ENCODE measurements at places on chromosomes 6 and 20. TPM values are rescaled to one million over a fixed set of nuclear protein-coding genes. Genes with fewer than 3 reads are reported as not detected.

GRCh38 chr6:12578751-12579150 lies 137.8 kb upstream of the PHACTR1 start:
- DNase-seq, result no peak

DNA sequence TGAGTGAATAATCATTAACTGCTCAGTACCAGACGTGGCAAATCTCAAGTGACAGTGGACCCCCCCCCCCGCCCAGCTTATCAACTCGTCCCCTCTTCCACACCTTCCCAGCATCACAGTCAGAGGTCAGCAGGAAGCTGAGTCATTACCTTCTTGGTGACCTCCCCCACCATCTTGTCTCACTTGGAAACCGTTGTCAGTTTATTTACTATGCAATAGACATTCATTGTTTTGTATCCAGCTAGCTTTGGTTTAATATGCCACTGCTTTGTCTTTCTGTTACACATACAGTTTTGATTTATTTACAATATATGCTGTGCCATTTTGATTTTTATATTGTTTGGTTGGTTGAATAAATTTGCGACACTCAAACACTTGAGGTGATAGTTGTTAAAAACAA lies 158.1 kb downstream of the QKI start:
- DNase-seq, result no peak

GRCh38 chr6:33688451-33689147 lies 22.9 kb downstream of the UQCC2 start:
- no peak for DNase-seq

- DNase-seq, result no peak
Observed at GRCh38 chr6:129686941-129687627, 22.9 kb downstream of the ARHGAP18 start.

DNA sequence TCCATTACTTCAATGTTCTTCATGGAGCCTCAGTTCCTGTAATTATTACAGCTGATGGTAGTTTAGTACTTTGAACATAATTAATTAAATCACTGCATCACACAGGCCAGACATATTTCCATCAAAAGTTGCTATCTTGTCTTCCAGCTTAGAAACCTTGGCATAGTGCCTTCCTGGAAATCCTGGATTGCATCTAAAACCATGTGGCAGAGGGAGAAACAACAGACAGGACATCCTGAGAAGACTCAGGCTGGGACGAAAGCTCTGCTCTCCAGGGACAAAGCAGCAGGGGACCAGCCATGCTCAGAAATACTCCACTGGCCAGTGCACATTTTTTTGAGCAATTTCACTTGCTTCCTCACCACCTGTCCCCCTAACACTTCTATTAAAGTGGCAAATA lies 55.3 kb downstream of the TBX18 start:
- no peak for DNase-seq

DNA sequence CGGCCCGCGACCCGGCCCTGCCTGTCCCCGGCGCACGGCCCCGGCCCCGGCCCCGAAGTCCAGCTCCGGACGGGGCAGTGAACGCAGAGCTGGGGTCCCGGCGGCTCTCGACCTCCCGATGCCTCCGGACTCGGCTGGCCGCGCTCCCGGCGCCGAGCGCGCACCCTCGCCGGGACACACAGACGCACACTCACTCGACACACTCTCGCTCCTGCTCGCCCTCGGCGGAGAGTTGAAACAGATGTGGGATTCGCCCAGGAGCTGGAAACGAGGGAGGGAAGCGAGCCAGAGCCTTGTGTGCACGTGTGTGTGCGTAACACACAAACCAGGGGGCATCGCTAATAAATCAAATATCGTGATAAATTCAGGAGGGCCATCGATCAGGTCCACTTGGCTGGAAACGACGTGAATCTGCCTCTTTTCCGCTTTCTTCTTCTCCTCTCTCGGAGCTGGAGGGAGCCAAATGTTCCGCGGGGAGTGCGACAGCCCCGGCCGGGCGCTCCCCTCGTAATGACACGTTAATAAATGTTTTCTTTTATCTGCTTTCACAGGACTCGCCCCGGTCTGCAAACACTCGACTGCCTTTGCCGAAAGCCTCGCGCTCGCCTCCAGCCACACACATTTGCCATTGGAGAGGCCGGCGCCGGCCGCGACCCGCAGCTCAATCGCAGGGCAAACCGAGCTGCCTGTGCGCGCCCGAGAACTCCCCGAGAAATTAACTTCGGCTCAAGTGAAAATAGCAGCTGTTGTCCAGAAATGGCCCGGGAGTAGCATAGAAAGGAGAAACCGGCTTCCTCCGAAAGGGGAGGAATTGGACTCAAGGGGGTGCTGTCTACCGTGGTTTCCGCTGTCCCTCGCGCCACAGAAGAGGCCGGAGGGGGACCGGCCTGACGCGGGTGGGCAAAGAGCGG lies 828 bp upstream of the SULF2 start:
- DNase-seq, result no peak

DNA sequence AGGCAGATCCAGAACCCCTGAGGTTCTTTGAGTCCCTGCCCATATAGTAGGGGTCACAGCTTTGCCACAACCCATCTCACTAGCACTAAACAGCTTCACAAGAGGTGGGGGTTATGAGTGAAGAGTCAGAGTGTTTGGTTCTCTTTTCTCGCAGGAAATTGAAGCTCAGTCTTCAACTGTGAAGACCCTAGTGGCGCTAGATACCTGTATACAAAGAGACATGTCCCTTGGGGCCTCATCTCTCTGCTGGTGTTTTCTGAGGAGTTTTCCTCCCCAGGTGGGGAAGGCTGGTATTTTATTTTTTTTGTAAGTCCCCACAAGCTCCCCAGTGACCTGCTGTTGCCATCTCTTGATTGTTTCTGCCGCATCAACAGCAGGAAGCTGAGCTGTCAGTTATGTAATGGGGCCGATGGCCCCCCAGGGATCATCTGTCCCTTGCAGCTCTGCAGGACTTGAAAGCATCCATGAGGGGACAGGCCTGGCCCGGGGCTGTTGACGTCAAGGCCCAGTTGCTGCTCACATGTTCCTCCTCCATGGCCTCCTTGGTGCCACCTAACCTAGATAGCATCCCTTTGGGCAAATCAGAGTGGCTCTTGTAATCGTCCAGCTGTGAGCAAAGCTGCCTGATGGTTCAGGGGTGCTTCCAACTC lies 23.1 kb downstream of the STK35 start:
- DNase-seq, result no peak

DNA sequence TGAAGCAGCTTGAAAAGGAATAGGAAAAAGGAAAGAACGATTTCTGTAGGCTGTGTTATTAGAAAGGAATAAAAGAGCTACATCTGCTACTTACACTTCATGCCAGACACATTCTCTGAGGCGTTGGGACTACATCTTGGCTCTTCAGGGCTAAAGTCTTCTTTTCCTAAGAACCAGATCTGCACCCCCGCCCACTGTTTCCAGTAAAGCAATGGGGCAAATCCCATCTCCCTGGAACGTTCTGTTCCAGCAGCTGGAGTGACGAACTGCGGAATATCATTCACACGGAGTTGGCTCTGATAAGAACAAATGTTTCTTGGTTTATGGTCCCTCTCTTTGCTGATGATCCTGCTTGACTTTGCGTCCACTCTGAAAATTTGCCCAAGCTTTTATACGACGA lies 26.9 kb downstream of the FAM50B start:
- DNase-seq, result no peak

DNA sequence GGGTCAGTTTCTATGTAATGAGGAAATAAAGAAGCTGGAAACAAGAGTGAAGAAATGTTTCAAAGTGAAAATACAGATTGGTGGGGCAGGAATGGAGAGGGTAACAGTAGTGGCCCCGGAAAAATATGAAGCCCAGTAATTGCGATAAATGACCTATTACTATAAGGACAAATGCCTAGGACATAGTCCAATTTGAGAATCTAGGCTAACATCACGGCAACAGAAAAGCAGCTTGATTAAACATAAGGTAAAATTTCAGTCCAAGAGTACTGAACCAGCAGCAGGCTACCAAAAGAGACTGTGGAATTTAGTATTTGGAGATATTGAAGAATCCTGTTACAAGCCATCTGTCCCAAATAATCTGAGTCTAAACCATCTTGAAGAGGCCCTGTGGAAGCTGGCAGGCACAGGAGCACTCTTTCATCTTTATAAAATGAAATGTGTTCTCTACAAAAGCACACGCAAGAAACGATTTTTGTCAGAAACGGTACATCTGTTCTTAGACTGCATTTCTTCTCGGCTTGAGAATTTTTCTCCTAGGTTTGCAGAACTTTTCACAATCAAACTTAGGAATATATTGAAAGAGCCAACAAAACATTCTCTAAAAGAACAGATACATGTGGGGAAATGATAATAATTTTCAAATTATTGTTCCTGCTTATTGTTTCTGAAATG lies 49.3 kb downstream of the ELOVL5 start:
- DNase-seq, result no peak

DNA sequence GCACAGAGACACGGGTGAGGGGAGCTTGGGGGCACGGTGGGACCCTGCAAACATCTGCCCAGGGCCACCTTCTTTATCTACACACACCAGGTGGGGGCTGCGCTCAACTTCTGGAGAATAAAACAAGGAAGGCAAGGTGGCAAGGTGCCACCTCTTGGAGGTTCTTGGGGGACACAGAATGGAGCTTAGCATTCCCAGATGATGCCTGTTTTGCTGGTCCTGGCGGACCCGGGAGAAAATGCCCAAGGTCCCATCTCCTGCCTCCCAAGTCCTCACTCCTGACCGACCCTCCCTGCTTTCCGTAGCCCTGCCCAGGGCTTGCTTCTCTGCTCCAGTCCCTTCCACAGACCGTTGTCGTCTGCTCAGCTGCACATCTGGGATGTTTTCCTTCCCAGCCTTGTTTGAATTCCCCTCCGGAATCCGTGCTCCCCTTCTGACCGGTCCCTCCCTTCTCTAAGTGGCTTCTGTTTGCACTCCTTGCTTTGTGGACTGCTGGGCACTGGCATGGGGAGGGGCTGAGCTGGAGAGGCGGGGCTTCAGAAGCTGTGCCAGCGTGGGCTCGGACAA lies 13.1 kb downstream of the ITPR3 start:
- DNase-seq, result no peak

DNA sequence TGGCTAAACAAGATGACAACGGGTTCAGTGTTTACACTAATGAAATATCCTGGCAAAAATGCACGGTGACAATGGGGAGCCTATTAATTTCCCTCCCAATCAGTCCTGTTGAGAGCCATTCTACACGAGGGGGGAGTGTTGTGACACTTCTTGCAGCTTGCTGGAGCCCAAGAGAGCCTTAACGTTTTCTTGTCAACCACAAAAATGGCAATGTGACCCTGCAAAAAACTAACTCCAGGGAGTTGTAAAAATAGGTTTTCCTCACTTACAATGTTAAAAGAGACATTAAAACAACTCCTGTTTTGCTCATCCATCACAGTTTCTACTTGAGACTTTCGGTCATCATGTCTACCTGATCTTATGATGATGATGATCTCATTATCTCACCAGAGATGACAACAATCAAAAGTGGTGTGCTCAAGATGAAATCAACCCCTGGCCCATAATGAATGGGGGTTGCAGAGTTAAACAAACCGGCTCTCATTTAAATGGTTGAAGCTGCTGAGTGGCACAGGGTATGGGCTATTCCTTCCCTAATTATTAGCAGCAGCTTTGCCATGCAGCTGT lies 57.9 kb downstream of the GJA10 start:
- no peak for DNase-seq

GRCh38 chr6:158697811-158698210 lies 48.0 kb downstream of the SYTL3 start:
- DNase-seq, result no peak

- DNase-seq, result no peak
Observed at GRCh38 chr6:15405129-15406068, 159.5 kb downstream of the JARID2 start.

DNA sequence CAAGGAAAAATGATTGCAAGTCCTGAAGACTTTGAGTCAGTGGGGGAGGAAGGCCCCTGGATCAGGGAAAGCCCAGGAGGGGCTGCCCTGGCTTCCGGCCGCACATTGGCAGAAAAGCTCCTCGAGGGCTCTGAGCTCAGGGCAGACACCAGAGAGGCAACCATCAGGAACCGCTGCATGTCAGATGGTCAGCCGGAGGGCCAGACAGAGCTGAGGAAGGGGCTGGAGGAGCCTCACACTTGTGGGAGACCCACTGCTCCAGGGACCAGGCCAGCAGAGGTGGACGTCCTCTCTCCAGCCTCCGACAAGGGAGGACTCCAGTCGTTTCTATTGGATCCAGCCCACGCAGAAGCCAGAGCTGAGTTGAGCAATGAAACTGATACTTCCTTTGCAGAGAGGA lies 30.2 kb upstream of the AAR2 start:
- no peak for DNase-seq

GRCh38 chr20:1443085-1443484 lies 23.6 kb downstream of the NSFL1C start:
- no peak for DNase-seq

DNA sequence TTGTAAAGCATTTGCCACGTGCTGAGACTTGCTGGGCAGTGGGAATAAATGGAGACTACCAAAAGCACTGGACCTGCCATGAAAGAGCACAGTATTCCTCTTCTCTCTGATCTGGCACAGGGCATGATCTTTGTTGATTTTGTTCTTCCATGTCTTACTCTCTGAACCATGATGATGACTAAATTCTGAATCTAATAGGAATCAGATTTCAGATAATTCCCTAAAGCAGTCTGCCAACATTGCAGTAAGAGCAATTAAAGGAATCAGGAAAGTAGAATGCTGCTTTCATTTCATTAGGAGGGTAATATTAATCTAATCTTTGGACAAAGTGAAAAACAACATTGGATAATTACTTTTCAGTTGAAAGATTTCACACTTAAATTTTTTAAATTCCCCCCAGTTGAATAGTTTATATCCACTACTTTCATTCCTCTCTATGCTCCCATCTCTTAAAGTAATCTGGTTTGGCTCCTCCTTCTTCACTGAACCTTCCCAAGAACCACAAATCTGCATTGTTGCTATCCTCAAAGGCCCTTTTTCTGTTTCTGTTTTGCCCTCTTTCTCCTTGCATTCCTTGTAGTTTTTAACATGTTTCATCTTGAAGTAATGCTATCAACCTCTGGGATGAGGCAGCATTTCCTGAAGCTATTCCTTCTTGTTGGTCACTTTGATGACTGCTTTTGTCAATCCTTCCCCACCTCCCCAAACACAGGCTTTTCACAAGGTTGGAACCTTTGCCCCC lies 243.2 kb upstream of the TENT5A start:
- DNase-seq, result no peak

GRCh38 chr20:32541323-32542258 lies 43.5 kb downstream of the NOL4L start:
- DNase-seq, result no peak

DNA sequence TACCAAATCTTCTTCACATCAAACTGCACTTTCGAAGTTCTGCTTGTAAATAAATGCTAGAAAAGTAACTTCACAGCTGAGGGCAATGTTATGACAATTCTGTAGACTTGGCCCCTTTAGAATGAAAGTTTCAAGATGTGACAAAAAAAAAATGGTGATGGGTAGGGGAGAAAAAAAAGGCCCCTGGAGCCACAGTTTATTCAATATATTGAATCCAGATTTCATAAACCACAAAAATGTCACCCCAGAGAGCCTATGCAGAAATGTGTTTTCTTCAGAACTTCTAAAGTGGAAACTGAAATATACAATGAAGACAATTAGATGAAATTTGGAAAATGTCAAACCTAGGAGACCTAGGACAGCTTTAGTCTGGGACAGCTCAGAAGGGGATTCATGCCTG lies 143.1 kb downstream of the EDN3 start:
- DNase-seq, result no peak

The FLOT1 gene
- total RNA-seq, result 165 TPM

The VGLL2 gene
- total RNA-seq, result not detected

The PHACTR1 gene
- 0.49 TPM for total RNA-seq

The CASS4 gene
- total RNA-seq, result 0.74 TPM

The SLC2A10 gene
- total RNA-seq, result 21.6 TPM

The PERP gene
- 279 TPM for total RNA-seq

The POU3F2 gene
- total RNA-seq, result not detected

The LY6G6D gene
- not detected for total RNA-seq
